ENCODE measurements at places on chromosomes 2 and 18.

GRCh38 chr2:143334837-143335236, 205.6 kb downstream of the ARHGAP15 start:
- DNase-seq: no peak

DNA sequence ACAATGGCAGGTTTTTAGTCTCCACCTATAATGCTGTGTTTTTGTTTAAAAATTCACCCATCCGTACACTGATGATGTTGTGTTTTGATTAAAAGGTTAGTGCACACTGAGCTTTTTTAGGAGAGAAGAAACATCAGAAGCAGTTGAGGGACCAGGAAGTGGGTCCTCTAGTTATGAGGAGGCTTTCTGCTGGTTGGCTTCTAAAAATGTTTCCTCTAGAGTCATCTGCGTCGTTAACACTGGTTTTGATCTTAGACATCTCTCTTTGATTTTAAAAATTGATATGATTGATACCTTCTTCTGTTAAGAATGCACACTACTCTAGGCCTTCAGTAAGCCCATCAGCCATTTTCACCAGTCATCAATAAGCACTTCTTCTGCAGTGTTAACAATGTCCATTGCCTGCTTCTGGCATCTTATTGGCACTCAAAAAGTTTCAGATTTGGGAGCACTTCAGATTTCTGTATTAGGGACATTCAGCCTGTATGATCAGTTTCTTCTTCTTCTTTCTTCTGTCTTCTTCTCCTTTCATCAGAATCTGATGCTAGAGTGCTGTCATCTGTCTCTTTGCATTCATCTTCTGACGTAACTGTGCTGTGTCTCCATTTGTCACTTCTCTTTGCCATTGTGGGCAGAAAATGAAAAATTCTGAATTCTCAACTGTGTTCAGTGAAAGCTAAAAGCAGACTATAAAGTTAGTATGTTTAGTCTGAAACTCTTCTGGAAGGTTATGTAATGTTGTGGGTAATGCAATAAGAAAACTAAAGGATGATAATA, 56.3 kb downstream of the PHLPP1 start:
- no peak for DNase-seq

DNA sequence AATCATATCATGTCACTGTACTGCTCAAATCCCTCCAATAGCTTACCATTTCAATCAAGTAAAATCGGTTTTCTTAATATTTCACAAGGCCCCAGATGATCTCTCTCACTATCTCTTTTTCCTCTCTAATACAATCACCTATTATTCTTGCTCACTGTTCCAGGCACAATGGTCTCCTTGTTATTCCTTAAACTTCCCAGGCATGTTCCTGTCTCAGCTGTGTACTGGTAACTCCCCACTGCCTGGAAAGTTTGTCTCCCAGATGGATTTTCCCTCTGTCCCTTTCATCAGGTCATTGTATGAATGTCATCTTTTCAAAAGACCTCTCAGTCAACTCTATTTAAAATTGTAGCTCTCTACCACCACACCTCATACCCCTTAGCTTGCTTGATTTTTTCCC, 30.7 kb upstream of the FANCL start:
- DNase-seq: no peak

GRCh38 chr2:65425276-65425675, 7.1 kb downstream of the SPRED2 start:
- no peak for DNase-seq

GRCh38 chr2:185668710-185669109, 69.9 kb upstream of the FSIP2 start:
- no peak for DNase-seq
